Stomach (tissue), 19 donors: ENCODE measurements at places on chromosomes 1 and 21.

GRCh38 chr1:117582451-117582850 is 23.4 kb upstream of the TENT5C start:
- peaks cover 5% of the 10 kb centered on the region for H3K4me1 ChIP-seq
- H3K4me3 ChIP-seq: no peak overlapping the region
- no peak for DNase-seq
- no peaks in the 10 kb centered on the region for H3K36me3 ChIP-seq

DNA sequence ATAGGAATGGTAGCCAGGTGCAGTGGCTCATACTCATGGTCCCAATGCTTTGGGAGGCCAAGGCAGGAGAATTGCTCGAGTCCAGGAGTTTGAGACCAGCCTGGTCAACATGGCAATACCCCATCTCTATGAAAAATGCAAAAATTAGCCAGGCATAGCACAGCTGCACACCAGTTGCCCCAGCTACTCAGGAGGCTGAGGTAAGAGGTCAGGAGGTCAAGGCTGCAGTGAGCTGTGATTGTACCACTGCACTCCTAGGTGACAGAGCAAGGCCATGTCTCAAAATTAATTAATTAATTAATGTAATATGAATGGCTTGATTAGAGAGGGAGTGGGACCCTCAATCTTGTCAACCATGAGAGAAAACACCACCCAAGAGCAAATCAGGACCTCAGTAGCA is 198.7 kb upstream of the DUSP10 start:
- H3K27me3 ChIP-seq: no peaks in the 10 kb centered on the region
- no peaks in the 10 kb centered on the region for H3K36me3 ChIP-seq
- H3K4me1 ChIP-seq: no peaks in the 10 kb centered on the region
- H3K4me3 ChIP-seq: no peak overlapping the region

DNA sequence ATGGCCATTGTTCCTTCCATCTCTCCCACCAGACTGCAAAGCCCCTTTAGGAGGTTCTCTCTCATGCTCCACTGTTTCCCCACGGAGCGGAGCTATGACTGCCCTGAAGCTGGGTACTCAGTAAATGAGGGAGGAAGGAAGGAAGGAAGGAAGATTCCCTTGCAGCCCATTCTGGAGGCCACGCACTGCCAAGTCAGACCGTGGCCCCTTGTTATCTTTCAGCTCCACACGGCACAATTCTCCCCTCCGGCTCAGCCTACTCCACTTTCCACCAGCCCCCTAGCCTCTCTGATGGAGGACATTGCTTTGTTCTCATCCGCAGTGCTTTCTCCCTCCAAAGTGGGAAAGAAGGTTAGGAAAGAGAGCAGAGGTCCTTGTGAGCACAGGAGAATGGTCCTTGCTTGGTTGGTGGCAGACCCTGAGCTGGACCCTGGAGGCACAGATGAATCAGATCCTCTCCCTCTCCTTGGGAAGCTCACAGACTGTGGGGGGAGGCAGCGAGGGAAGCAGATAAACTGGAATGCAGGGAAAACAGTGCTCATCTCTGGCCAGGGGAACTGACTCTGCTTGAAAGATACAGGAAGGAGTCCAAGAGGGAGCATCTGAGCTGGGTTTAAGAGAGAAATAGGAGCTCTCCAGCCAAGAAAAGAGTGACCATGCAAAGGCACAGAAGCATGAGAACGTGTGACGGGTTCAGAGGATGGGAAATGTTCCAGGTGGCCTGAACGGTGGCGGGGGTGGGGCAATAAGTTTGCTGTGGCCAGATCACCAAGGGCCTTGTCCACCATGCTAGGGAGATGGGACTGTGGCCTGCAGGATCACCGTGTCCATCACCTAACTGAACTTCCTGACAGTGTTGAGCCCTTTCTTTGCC is 52.6 kb downstream of the GLIS1 start:
- H3K4me1 ChIP-seq: no peaks in the 10 kb centered on the region
- no peak overlapping the region for H3K27ac ChIP-seq
- no peak overlapping the region for H3K4me3 ChIP-seq

DNA sequence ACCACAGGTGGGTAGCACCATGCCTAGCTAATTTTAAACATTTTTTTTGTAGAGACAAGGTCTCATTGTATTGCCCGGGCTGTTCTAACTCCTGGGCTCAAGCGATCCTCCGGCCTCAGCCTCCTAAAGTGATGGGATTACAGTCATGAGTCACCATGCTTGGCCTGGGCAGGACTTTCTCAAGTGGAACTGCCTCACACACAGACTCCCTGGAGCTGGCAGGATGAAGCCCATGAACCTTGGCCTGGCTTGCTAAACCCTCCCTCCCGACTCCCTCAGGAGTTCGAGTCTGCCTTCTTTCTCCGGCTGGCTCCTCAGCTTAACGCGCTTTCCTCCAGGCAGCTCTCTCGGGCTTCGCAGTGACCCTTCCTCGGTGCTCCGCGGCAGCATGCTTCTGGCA is 7.7 kb upstream of the ECE1 start:
- peaks cover 86% of the 10 kb centered on the region for H3K4me1 ChIP-seq
- no peaks in the 10 kb centered on the region for H3K36me3 ChIP-seq
- H3K4me3 ChIP-seq: no peak overlapping the region
- no peak overlapping the region for H3K27ac ChIP-seq
- no peaks in the 10 kb centered on the region for H3K27me3 ChIP-seq

GRCh38 chr1:37825506-37825905 is 17.5 kb upstream of the YRDC start:
- no peak for DNase-seq
- no peak overlapping the region for H3K4me3 ChIP-seq
- no peak overlapping the region for H3K27ac ChIP-seq
- H3K27me3 ChIP-seq: no peaks in the 10 kb centered on the region

GRCh38 chr1:87864676-87865075 is 536.0 kb downstream of the LMO4 start:
- H3K27ac ChIP-seq: no peak overlapping the region
- H3K36me3 ChIP-seq: no peaks in the 10 kb centered on the region
- H3K27me3 ChIP-seq: no peaks in the 10 kb centered on the region
- no peak overlapping the region for H3K4me3 ChIP-seq

GRCh38 chr1:15160626-15161025 is 7.1 kb downstream of the TMEM51 start:
- H3K27me3 ChIP-seq: no peaks in the 10 kb centered on the region
- peaks cover 46% of the 10 kb centered on the region for H3K4me1 ChIP-seq
- H3K4me3 ChIP-seq: no peak overlapping the region
- H3K27ac ChIP-seq: no peak overlapping the region

- H3K36me3 ChIP-seq: peaks cover 8% of the 10 kb centered on the region
- no peak for DNase-seq
- H3K4me3 ChIP-seq: no peak overlapping the region
- H3K27ac ChIP-seq: no peak overlapping the region
These were observed 24.5 kb downstream of the KIAA0319L start for GRCh38 chr1:35532497-35533223.

- H3K4me3 ChIP-seq: no peak overlapping the region
- no peak overlapping the region for H3K27ac ChIP-seq
- no peak for DNase-seq
These were observed 5.0 kb upstream of the SNX27 start for GRCh38 chr1:151606857-151607256.
